NCI-H526 (cell line): ENCODE measurements at places on chromosomes 2 and 18.
A peak's percentile ranks its signal among the peaks of the same experiment; 100 is the strongest.

GRCh38 chr2:138787053-138787666, 7.0 kb upstream of the NXPH2 start:
- no peak for DNase-seq

DNA sequence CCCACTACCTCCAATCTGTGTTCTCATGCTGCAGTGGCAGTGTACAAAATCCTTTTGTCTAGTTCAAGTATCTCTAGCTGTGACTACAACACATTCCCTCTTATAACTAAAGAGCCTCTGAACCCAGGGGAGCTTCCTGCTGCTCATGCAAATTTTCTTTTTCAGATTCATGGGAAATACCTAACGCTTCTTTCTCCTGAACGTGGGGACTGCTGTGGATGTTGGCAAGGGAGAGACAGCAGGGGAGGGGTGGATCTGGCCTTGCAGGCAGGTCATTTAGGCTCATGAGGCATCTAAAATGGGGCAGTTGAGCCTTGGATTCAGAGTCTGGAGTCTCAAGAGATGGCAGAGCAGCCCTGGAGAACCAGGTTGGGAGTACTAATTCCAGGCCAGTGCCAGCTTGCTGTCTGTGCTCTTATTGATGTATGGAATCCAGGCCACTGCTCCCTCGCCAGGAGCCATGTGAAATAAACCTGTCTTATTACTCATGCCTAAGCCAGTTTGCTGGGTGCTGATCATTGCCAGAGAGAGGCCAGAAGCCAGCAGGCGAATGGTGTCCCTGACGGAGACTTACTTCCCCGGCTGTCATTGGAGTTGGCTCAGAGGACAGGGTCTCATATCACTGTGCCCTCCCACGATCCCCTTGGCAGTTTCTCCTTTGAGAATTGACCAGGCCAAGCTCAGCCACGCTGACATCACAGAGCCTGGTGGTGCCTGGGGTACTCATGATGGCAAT, 29.2 kb upstream of the TNP1 start:
- peak; percentile 59 for DNase-seq

DNA sequence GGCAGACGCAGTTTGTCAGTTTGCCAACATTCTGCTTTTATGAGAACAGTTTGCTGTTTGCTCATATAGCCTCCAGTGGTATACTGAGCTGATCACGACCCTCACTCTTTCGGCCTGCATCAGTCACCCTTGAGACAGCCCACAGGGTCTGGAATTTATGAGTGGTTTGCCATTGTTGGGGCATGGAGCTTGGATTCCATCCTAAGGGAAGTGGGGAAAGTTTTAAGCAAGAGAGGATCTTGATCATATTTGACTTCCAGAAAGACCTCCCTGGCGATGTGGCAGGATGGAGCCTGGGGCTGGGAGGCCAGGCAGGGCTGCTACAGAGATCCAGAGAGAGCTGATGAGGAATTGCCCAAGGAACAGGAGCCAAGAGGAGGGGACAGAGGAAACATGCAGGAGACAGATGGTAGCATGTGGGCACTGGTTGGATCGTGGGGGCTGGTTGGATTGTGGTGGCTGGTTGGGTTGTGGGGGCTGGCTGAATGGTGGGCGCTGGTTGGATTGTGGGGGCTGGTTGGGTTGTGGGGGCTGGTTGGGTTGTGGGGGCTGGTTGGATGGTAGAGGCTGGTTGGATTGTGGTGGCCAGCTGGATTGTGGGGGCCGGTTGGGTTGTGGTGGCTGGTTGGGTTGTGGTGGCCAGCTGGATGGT, 27.3 kb upstream of the GPR17 start:
- no peak for DNase-seq

GRCh38 chr2:197435598-197436420, 981 bp upstream of the SF3B1 start:
- DNase-seq, result no peak

DNA sequence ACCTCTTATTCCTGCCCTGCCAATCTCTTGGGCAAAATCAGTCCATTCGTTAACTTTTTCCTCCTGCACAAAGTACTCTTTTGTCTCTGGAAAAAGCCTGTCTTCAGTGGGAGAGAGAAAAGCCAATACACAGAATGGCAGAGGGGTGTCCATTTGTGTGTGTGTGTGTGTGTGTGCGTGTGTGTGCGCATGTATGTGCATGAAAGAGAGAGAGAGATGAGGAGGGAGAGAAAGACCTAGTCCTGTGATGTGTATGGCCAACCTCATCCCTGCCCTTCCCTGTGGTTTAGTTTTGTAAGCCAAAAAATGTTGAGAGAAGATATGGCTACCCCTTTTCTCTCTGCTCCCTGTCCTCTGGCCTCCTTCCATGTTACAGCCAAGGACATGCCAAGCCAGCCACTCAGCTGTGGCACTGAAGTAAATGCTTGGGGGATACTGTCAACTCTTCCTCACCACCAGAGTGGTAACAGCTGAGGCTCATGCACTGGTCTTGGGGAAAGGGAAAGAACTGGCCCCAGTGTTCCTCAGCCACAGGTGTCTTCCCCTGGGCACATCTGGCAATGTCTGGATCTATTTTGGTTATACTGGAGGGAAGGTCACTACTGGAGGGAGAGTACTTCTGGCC, 10.6 kb downstream of the SLC4A5 start:
- no peak for DNase-seq

DNA sequence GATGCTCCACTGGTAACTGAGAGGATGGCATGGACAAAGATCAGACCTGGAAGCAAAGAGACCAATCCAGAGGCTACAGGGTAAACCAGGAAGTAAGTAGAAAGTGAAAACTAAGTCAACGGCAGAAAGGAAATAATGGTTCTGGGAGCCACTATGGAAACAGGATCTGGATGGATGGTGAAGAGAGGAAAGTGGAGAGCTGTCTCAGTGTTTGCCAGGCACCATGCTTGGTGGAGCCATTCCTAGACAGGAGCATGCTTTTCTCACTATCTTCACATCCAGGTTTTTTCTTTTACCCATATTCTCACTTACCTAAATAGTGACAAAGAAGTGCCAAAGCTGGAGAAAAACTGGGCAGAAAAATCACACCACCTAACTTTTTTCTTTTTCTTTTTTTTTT, 22.2 kb downstream of the ZNF521 start:
- DNase-seq, result no peak
